LHCN-M2 (cell line): ENCODE measurements at places on chromosomes 13 and 19.
A peak's percentile ranks its signal among the peaks of the same experiment; 100 is the strongest.

- no peak for DNase-seq
Measured at GRCh38 chr19:7699003-7699402, 2.9 kb downstream of the FCER2 start.

- DNase-seq, result no peak
Measured at GRCh38 chr13:77740931-77741596, 43.6 kb downstream of the SLAIN1 start.

DNA sequence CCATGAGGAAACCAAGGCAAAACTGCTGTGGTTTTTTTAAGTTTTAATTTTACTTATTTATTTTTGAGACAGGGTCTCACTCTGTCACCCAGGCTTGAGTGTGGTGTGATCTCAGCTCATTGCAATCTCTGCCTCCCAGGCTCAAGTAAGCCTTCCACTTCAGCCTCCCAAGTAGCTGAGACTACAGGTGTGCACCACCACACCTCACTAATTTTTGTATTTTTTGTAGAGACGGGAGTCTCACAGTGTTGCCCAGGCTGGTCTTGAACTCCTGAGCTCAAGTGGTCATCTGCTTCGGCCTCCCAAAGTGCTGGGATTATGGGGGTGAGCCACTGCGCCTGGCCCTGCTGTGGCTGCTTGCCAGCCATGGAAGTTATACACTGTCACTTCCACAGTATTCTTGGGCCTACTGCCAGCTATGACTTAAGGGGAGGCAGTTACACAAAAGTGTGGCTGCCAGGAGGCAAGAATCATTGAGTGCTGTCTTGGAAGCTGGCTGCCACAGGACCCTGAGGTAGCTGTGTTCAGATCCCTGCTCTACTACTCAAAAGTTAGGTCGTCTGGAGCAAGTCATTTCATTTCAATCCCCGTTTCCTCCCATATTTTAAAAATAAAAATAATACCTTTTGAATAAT lies 12.7 kb downstream of the FARP1 start:
- peak; percentile 34 for DNase-seq

GRCh38 chr19:13095934-13096927 lies 6.4 kb downstream of the LYL1 start:
- DNase-seq, result no peak

DNA sequence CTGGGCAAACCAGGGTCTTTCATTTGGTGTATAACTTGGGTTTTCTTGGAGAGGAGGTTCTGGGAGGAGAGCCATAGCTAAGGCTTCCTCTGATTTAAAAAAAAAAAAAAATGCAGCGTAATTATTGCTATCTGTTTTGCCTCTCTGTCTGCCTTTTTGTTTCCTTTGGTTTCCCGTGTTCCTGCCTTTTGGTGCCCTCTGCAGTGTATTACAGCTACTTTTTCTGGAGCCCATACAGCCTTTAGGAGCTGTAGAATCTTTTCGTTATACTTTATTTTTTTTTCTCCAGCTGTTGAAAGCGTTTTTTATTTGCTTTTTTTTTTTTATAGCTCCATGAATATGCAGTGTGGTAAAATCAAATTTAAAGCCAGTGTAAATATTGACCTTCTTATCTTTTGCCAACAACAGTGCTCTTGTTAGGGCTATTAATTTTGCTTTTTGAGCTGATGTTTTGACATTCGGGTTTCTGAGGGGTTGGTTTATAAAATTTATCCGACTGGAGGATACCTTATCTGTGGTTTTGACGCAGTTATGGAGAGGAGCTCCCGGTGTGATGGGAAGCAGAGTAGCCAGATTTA lies 38.1 kb downstream of the ZNF493 start:
- DNase-seq, result no peak

DNA sequence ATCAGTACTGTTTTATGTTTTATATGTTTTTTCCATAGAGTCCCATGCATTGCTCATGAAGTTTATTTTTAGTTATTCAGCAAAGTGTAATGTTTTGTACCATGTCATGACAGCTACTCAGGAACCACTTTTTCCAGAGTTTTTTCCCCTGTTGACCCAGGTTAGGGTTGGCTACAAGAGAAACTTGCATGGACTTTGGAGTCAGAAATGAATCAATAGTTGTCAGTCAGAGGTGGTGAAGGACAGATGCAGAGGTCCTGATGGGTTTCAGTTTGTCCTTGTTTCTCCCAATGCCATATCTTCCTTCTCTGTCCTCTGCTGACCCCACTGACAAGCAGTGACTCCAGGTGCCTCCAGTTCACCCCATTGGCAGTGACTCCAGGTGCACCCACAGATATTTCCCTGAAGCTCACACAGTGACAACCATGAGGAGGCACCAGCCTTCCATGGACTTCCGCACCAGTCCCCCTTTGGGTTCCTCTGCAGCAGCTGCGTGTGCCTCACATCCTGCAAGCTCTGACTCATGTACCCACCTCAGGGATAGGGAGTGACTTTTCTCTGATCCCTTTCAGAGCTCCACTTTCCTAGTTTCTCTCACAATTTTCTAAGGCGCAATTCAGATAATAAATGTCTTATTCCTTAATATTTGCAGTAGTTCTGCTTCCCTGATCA lies 92.1 kb downstream of the AKAP11 start:
- DNase-seq, result peak; percentile 90

GRCh38 chr19:33472226-33472625 lies 49.4 kb downstream of the PEPD start:
- DNase-seq, result no peak

- DNase-seq, result peak; percentile 73
Measured at GRCh38 chr13:59950266-59950665, 213.5 kb downstream of the DIAPH3 start.

DNA sequence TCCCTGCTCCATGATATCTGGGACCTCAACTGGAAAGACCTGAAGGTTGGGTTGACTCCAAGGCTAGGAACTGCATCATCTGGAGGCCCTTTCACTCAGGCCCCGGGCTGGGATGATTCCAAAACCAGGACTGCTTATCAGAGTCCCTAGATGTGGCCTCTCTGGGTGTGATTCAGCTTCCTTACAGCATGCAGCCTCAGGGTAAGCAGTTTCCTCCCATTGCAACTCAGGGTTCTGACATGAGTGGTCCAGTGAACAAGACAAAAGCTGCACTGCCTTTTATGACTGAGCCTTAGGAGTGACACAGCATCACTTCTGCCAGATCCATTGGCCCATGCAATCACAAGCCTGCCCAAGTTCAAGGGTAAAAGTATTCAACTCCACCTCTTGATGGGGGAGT lies 502.8 kb downstream of the COG6 start:
- no peak for DNase-seq
